ENCODE measurements at places on chromosomes 7 and 10.

- no peak for DNase-seq
Observed at GRCh38 chr10:24866604-24867583, 85.5 kb downstream of the PRTFDC1 start.

- no peak for DNase-seq
Observed at GRCh38 chr7:66641526-66641871, 12.8 kb downstream of the KCTD7 start.

DNA sequence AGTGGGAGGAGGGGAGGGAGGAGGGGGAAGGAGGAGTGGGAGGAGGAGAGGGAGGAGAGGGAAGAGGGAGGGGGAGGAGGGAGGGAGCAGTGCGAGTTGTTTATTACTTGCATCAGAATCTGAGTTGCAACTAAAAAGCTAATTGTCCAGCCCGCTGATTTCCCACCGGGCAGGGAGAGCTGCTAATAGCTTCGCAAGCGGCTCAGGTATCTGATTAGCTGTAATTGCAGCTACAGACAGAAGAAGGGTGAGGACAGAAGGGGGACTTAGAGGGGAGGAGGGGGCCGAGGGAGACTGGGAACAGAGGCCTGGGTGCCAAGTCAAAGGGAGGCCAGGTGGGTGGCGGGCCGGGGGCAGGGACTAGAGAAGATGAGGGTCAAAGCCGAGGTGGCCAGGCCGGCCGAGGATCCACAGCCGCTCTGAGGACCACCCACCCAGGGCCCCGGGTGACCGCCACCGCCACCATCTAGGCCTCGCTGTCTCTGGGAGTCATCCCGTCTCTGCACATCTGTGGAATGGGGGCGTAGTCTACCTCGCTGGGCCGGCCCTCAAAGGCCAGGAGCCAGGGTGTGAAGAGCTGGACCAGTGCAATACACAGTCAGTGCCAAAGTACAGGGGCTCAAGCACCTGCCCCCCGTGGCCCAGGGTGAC, 54.2 kb downstream of the MICALL2 start:
- no peak for DNase-seq

- DNase-seq, result no peak
Observed at GRCh38 chr10:84178160-84178609, 4.6 kb downstream of the GPR15LG start.

DNA sequence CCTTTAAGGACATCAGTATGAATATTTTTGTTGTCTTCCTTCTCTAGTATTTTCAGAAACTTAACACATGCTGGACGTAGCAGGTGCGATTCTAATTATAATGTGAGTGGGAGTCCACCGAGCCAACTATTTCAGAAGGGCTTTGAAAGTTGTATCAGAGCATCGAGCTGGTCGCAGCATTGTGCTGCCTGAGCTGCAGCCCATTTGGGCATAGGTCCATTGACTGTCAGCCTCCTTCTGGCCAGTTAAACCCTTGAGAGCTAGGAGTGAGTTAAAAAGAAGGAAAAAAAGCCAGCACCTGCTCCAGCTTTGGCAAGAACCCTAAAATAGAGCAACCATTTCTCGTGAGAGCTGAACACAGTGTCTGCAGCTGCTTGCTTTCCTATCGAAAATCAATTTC, 47.8 kb downstream of the SLC35G1 start:
- DNase-seq, result no peak

- no peak for DNase-seq
Observed at GRCh38 chr7:82406937-82407336, 36.6 kb downstream of the CACNA2D1 start.

DNA sequence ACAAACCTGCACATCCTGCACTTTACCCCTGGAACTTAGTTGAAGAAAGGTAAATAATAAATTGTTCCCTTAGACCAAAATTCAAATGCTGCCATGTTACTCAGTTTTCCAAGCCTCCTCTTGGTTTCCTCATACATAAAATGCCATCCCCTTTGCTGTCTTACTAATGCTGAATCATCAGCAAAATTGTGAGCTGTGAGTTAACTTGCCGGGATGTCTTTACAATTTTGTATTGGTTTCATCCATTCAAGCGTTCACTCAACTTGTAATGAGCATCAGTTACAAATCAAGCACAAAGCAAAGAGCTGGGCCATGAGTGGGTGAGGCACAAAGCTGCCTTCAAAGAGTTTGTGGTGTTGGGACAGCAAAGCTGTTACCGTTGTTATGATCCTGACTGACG, 395.8 kb upstream of the ZMIZ1 start:
- no peak for DNase-seq

GRCh38 chr7:117172283-117172682, 150.6 kb downstream of the WNT2 start:
- DNase-seq, result no peak

- DNase-seq, result no peak
Observed at GRCh38 chr10:112624546-112625048, 177.6 kb downstream of the VTI1A start.

All from stimulated activated CD4-positive, alpha-beta T cell treated with anti-CD3 and anti-CD28 coated beads, Interleukin-2, amount 100 ng/mL, for 4 hours (primary cell).